ENCODE measurements at places on chromosomes 11 and 22. TPM values are rescaled to one million over a fixed set of nuclear protein-coding genes. Genes with fewer than 3 reads are reported as not detected.

DNA sequence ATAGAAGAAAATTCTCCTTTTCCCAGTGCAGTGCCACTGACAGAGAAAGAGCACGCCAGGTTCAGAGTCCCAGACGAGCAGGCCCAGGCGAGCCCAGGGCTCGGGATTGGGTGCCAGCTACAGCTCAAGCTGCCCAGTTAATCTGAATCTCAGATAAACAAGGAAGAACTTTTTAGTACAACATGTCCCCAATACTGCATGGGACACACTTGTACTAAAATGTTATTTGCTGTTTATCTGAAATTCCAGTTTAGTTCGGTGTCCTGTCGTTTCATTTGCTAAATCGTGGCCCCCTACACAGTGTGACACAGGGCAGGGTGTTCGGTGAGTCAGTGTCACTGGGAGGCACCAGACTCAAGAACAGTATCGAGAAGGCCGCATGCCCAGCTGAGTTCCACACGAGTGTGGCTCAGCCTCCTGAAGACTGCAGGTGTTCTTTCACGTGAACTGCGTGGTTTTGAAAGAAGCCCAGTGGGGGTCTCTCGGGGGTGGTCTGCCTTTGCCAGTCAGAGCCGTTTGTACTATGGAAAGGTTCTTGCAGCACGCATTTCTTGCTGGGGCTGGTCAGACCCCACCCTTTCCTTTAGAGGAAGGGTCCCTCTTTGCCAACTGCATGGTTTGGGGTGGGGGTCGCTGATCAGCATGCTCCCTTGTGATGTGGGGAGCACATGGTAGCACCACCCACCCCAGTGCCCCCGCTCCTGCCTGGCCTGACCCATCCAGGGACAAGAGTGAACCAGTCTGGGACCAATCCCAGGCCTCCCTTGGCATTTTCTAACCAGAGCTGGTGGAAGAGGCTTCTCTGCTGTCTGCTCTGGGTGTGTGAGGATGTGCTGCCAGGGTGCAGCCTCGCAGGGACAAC, 115.6 kb upstream of the B3GAT1 start:
- DNase-seq = no peak

- no peak for DNase-seq
Observed at GRCh38 chr22:26949193-26949592, 291.8 kb downstream of the MIAT start.

GRCh38 chr11:93073508-93074280, 104.2 kb downstream of the MTNR1B start:
- DNase-seq = no peak

DNA sequence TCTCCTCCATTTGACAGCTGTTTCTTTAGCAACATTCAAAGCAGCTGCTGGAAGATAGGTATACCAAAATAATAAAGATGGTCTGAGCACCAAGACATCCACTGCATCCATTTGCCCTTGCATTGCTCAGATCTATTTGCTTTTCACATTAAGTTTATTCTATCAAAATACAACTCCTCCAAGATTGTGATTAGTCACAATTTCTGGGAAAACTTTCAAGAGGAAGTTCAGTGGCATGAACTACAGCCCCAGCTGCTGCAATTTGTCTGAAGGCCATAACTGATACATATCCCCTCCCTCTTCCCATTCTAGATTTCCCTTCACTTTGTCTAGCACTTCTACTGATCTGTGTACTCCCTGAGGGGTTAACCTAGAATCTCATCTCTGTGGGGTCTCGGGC, 117.5 kb upstream of the CEP126 start:
- no peak for DNase-seq

- no peak for DNase-seq
Observed at GRCh38 chr22:48156603-48157355, 1394.3 kb downstream of the TBC1D22A start.

DNA sequence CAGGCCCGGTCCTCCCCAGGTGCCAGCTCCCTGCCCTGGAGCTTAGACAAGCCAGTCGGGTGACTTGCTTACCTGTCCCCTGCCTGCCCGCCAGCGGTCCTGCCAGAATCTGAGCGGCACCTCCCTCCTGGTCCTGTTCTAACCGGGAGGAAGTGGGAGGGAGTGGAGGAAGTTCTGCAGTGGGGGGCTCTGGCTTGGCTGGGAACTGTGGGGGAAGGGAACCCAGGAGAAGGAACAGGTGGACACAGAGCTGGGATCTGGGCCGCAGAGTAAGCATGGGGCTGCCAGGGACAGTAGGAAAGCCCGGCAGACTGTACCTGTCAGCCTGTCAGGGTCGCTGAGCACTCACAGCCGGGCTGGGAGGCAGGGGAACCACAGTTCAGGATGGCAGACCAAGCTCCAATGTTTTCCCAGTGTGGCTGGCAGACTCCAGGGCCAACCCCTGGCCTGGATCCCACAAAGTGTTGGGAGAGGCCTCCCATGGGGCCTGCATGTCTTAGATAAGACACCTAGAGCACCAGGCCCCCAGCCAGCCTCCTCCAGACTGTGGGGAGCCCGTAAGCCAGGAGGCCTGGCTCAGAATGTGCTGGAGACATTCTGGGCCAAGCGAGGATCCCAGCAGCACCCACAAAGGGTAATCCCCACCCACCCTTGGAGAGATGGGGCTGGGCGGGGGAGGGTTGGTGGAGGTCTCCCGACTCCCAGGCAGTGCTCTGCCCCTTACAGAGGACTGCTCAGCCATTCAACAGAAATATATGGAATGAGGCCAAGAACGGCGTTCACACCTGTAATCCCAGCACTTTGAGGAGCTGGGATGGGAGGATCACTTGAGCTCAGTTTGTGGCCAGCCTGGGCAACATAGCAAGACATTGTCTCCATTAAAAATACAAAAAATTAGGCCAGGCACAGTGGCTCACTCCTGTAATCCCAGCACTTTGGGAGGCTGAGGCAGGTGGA, 2.3 kb downstream of the CYB5R3 start:
- peak; percentile 83 for DNase-seq

DNA sequence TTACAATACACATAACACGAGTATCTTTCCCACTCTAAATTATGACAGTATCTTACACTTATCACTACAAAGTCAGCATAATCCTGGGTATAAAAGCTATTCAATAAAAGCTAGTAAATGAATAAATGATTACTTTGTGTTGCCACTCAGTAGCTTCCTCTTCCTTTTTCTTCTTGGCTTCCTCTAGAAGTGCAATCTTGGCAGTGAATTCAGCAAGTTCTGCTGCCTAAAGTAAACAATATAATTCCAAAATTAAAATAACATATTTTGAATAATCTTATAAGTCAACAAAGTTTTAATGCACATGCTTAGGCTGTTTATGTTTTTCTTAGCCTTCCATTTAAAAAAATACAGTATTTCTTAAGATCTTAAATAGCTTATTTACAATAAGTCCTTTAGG, 60.4 kb downstream of the RDX start:
- no peak for DNase-seq

DNA sequence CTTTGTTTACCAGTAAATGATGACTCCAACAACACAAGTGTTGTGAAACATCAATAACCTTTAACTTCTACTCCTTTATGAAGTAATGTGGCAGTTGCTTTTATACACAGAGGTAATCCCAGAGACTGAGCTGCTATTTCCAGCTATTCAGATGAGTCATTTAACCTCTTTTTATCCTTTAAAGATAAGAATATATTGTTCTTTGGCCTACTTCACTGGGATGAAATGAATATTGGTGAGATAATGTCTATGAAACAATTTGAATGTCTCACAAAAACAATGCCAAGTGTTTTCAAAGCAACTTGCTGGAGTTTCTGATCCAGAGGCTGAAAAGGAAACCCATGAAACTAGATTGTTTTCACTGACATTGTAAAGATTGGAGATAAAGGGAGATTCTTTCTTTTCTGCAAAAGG, 564.4 kb upstream of the LUZP2 start:
- no peak for DNase-seq

- no peak for DNase-seq
Observed at GRCh38 chr11:120715239-120715638, 203.7 kb downstream of the GRIK4 start.

DNA sequence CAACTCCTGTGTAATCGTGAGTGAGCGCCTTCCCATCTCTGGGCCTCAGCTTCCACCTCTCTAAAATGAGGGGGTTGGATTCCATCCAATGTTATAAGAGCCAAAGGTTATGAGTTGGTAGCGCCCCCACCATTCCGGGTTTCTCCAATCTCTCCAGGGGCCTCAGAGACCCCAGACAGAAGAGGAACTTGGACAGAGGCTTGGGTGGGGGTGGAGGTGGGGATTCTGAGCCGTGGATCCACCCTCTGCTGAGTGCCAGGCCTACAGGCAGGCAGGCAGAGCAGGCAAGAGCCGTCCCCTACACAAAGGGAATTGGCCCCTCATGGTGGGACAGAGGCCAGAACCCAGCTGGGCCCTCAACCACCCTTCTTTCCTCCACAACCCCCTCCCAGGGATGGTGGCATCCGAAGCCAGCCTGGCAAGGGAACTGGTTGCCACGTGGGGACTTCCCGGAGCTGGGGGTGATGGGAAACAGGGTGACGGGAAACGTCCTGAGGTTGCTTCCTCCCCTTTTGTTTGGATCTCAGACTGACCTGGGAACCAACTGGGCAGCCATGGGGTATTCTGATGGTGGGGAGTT, 31.8 kb downstream of the TXN2 start:
- no peak for DNase-seq

GRCh38 chr11:73291781-73292524, 16.1 kb upstream of the ARHGEF17 start:
- no peak for DNase-seq

GRCh38 chr11:69358398-69359020, 64.6 kb downstream of the MYEOV start:
- no peak for DNase-seq

DNA sequence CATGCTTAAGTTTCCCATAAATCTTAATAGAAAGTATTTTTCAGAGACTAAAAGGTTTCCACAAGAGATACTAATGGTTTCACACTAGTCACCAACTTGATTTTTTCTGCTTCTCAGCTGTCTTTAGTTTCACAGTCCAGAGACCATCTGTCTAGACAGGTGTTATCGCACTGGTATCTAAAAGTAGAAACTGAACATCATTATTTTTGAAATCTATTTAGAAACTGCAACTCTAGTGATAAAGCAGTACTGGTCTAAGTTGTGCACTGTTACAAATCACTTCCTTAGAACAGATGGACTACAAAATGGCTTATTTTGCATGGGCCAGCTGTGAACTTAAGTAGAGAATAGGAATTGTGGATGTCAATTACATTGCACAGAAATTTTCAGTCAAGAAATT, 78.0 kb downstream of the CNTN5 start:
- no peak for DNase-seq

- no peak for DNase-seq
Observed at GRCh38 chr11:64132191-64132771, 33.6 kb downstream of the MACROD1 start.

DNA sequence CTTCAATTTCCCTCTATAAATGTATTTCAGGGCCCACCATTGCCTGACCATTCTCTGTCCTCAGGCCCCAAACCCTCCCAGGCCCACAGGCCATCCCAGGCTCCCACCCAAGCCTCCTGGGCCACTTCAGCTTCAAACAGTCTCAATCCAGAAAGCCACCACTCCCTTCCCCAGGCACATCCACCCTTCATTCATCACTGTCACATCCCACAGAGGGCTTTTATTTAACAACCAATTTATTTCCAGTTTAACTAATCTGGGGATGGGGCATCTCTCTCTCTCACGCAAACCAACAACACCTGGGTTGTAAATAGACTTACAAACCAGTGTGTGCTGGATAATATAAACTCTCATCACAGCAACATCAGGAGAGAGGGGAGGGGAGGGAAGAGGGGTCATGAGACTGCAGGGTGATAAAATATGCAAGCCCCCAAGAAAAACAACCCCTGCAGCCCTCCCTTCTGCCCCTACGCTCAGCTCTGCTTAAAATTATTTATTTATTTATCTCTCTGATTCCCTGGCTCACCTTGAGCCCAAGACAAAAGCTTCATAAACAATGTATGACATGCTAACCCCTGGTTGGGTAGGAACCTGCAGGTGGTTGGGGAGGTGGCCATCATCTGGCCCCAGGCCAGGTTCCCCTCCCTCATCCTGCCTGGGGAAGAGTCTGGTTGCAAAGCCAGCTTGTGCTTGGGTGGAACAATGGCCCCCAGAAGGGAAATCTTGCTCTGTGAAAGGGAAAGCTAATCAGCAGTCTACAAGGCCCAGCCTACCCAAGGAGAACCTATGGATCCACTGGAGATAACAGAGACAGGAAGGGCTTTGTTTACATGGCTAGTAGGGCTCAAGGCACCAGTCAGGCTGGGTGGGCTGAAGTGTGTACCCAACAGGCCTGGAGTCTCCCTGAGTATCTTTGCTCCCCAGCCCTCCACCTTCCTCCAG, 359.2 kb downstream of the BUD13 start:
- no peak for DNase-seq

- peak; percentile 78 for DNase-seq
Observed at GRCh38 chr11:62398011-62398994, 20.5 kb upstream of the SCGB1A1 start.

GRCh38 chr11:116412118-116412889, 360.5 kb downstream of the BUD13 start:
- no peak for DNase-seq

GRCh38 chr11:34928960-34929680, 12.7 kb downstream of the PDHX start:
- DNase-seq = no peak

DNA sequence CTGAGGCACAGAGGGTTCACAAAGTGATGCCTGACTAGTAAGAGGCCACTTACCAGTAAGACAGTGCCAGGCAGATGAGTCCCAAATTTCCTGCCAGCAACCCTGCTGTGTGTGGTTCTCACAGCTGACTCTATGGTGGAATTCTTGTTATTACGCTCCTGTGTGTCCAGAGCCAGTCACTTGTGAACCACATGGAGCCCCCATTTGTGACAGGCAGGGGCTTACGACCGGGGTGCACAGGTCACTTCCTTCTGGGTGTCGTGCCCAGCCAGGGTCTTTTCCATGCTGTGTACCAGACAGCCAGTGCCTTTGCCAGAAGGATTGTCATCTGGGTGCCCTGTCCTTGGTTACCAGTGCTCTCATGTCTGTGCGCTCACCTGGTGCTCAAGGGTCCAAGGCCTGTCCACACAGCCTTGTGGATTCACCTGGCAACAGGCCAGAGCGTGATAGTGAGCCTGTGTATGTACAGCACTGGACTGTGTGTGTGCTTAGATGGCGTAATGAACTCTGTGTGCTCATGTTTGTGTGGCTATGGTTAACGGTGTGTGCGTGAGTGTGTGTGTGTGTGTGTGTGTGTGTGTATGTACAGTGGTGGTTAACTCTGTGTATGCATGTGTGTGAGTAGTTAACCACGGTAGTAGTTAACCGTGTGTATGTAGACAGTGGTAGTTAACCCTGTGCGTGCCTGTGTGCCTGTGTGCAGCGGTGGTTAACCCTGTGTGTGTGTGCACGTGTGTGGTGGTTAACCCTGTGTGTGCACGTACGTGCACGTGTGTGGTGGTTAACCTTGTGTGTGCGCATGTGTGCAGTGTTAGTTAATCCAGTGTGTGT, 18.6 kb downstream of the GRAMD4 start:
- no peak for DNase-seq

- no peak for DNase-seq
Observed at GRCh38 chr11:76690736-76691135, 20.2 kb upstream of the LRRC32 start.

OR52N4 gene
- not detected for total RNA-seq

FZD4 gene
- 31.3 TPM for total RNA-seq

UBXN1 gene
- total RNA-seq = 88.9 TPM

All from Right ventricle myocardium inferior (tissue), 1 donor.